ENCODE measurements at places on chromosomes 4 and X.
A peak's percentile ranks its signal among the peaks of the same experiment; 100 is the strongest.

DNA sequence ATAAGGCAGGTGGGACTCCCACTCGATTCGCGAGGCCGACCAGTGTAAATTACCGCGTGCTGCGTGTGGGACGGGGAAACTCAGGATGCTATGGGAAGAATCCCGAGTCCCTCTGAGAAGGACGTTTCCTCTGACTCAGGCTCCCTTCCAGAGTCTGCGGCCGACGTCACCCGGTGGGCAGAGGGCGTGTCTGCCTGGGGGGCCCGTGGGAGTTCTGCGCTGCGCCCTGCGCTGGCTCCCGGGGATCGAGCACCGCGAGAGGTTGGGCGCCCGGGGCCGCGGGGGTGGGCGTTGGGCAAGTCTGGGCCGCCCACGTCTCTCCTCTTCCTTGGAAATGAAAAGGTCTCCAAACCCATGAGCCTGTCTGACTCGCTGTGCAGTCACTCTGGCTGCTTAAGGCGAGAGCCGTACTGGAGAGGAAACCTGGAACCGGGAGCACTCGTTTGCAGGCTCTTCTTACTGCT lies 568 bp downstream of the NIPAL1 start:
- DNase-seq = no peak

DNA sequence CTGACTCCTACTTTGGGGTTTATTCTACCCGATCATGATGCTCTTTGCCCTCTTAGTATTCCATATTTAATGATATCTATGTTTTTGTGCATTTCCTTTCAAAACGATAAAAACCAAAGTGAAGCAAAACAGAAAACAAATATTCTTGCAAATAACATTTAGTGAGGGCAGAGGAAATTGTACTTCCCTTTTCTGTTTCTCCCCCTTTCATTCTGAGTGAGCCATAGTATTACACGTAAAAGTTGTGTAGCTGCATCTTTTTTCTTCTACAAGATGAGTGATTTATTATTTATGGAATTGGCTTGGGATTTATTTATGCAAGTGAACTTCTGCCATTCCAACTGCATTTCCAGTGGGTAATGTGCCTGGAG lies 109.9 kb downstream of the AFF2 start:
- no peak for DNase-seq

GRCh38 chrX:63959975-63960374 lies 175.0 kb upstream of the ARHGEF9 start:
- DNase-seq = no peak

- no peak for DNase-seq
Observed at GRCh38 chr4:7668271-7668670, 233.5 kb upstream of the PSAPL1 start.

DNA sequence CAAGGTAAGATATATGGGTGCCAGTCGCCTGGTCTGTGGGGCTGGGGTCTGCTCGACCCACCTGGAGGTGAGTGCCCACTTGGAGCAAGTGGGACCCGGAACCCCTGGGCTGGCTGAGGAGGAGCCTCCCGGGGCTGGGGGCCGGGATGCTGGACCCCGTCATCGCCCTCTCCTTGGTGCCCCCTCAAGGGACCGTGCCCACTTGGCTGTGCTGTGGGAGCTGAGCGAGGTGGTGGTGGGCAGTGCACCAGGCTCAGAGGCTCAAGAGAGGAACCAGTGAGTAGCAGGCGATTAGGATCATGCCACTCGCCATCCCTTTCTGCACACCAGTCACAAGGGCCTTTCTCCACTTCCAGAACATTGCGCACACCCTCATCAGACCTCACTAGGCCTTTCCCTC lies 203.8 kb upstream of the PSAPL1 start:
- no peak for DNase-seq

DNA sequence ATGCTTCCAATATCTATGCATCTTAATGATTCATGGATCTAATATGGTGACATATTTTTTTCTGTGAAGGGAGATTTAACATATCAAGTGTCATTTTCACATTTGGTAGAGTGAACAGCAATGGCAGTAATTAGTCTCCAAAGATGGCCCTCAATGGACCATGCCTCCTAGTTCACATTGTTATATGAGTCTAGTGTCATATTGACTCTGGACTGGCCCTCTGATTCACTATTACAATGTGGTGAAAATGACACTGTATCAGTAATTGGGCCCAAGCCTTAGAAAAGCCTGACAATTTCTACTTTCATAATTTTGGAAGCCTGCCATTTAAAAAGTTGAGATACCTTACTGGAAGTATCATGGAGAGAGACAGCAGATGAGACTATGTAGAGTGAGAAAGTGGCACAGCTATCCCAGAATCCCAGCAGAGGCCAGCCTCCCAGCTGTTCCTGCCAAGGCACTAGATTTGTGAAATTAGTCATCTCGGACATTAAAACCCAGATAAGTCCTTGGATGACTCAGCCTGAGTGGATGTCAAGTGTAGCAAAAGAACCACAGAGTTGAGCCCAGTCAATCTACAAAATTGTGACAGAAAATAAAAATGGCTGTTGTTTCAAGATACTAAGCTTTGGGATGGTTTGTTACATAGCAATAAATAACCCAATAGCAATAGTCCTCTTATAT lies 68.4 kb downstream of the ARHGEF38 start:
- no peak for DNase-seq

- no peak for DNase-seq
Observed at GRCh38 chr4:153560908-153561307, 94.7 kb downstream of the TMEM131L start.

GRCh38 chr4:21688596-21689265 lies 259.8 kb downstream of the KCNIP4 start:
- no peak for DNase-seq

DNA sequence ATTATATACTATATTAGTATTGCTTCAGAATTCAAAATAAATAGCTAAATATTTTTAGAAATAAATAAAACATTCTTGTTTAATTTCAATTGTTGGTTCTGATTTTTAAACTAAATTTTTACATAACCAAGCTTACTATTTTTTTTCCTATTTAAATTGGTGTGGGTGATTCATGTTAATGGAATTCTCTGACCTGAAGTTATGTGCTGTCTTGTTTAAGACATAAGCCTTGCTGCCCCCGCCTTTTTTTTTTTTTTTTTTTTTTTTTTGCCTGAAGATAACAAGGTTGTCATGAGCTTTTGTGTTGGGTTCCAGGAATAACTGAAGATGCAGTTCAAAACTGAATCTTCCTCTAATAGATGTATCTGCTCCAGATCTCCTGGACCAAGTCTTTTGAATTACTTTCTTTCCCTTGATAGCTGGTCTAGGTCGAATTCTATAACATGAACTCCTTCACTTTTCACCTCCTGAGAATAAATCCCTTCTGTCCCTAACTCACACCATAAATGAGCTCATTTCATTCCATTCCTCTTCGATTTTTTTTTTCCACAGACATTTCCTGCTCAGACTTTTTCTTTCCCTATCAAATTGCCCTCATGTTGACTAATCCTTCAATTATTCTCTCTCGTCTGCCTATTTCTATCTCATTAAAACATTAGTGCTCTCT lies 261.5 kb upstream of the FTHL17 start:
- DNase-seq = no peak

- DNase-seq = no peak
Observed at GRCh38 chr4:140637836-140638235, 69.1 kb upstream of the UCP1 start.

GRCh38 chr4:89006307-89006706 lies 50.7 kb downstream of the FAM13A start:
- no peak for DNase-seq

- no peak for DNase-seq
Observed at GRCh38 chr4:188727746-188728145, 588.5 kb downstream of the TRIML1 start.

GRCh38 chr4:147085781-147086180 lies 140.1 kb upstream of the TTC29 start:
- no peak for DNase-seq

GRCh38 chrX:153877571-153878261 lies 8.3 kb downstream of the L1CAM start:
- no peak for DNase-seq

DNA sequence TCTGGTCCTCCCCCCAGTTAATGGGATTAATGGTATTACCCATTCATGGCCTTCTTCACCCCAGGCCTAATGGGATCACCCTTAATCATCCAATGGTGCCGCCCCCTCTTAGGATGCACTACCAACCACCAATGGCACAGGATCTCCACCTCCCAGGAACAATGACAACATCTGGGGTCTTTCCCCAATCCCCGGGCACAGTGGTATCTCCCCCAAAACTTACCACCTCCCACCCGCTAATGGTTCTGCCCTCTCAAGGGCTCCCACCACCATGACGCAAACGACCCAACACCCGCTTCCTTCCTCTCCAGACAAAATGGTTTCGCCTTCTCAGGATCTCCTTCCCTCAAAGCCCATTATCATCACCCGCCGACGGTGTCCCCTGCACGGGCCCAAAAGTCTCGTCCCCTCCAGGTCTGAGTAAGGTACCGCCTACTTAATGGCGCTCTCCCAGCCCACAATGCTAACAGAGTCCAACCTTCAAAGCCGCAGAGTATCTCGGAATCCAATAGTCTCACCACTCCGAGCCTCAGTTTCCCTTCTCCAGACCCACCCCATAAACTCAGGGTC lies 458 bp downstream of the GRIPAP1 start:
- DNase-seq = peak; percentile 32

GRCh38 chrX:34467437-34467836 lies 189.6 kb downstream of the TMEM47 start:
- no peak for DNase-seq

DNA sequence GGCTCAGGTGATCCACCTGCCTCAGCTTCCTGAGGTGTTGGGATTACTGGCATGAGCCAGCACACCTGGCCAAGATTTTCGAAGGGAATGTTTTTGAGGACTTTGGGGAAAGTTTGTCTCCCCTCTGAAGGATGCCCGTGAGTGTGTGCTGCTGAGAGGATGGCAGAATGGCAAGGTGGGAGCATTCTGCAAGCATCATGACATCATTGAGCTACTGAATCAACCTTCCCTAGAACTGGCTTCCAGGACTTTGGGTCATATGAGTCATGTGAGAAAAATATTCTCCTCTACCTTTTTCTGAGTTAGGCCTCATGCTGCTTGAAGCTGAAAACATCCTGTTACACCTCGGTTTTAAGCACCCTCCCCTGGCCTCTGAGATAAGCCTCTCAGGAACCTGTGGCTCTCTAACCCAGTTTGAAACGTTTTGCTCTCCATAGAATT lies 31.0 kb downstream of the TMEM131L start:
- DNase-seq = no peak

Data from stimulated activated CD8-positive, alpha-beta memory T cell treated with anti-CD3 and anti-CD28 coated beads, Interleukin-4, amount 100 ng/mL, for 4 hours (primary cell).